ENCODE measurements at places on chromosomes 2 and 18.
A peak's percentile ranks its signal among the peaks of the same experiment; 100 is the strongest.

- DNase-seq, result no peak
Observed at GRCh38 chr2:29628862-29629261, 292.5 kb downstream of the ALK start.

DNA sequence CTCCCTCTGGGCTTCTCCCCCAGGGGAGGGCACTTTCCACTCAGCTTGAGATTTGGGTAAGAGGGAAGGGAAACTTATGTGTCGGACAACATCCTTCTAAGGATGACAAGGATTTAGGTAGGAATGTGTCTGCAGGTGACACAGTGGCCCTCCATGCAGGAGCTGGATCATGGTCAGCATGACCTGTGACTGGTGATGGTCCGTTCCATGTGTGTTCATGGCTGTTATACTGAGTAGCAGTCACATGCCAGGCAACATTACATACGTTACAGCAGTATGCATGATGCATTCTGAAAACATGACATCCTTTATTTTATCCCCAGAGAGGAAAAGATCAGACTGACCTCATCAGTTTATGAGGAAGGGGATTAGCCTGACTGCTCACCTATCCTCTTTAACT is 192.1 kb downstream of the SEPTIN10 start:
- no peak for DNase-seq

- DNase-seq, result peak; percentile 17
Observed at GRCh38 chr2:241105641-241106040, 3.6 kb upstream of the MTERF4 start.

DNA sequence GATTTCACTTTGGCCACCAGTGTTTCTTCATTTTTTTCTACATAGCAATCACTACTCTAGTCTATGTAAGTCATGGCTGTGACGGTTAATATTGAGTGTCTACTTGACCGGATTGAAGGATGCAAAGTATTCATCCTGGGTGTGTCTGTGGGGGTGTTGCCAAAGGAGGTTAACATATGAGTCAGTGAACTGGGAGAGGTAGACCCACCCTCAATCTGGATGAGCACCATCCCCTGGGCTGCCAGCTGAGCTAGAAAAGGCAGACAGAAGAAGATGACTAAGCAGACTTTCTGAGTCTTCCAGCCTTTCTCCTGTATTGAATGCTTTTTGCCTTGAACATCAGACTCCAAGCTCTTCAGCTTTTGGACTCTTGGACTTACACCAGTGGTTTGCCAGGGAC is 265.0 kb upstream of the SLC8A1 start:
- no peak for DNase-seq

Data from H7 (cell line).